ENCODE measurements at places on chromosomes 11 and 22.

DNA sequence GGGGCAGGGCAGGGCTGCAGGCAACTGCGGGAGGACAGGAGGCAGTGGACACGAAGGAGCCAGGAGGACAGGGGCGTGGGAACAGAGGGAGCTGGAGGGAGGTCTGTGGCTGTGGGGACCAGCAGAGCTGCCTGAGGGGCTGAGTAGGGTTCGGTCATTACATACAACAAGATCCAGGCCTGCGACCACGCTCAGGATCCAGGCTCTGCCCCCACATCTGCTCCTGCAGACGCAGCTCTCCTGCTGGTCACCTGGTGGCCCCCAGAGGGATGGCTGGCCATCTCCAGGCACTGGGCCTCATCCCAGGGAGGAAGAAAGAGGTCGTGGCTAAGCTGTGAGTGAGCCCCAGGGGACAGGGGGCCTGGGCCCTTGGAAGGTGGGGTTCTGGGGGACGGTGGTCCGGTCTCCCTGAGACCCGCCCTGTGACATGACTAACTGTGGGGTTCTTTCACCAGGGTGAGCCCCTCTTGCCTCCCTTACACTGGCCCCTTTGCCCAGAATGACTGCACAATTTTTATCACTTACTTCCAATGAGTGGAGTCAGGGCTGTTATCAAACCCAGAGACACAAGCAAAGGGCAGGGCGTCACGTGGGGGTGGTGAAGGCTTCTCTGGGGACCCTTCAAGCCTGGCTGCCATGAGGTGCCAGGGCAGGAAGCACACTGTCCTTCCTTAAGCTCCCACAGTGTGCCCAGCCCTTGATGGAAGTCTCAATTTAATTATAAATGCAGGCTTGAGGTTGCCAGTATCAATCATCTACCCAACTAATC, 6.7 kb upstream of the APOBEC3A start:
- no peak for DNase-seq
- H3K4me1 ChIP-seq, result no peaks in the 10 kb centered on the region
- H3K4me3 ChIP-seq, result no peak overlapping the region
- H3K36me3 ChIP-seq, result no peaks in the 10 kb centered on the region

- no peak overlapping the region for H3K27ac ChIP-seq
- H3K4me1 ChIP-seq, result no peaks in the 10 kb centered on the region
- H3K4me3 ChIP-seq, result no peak overlapping the region
- no peak for DNase-seq
Measured at GRCh38 chr11:6271598-6271997, 12.0 kb downstream of the CCKBR start.

- H3K4me1 ChIP-seq, result no peaks in the 10 kb centered on the region
- no peak overlapping the region for H3K4me3 ChIP-seq
- no peak overlapping the region for H3K27ac ChIP-seq
Measured at GRCh38 chr11:62919898-62920640, 1.1 kb downstream of the CHRM1 start.

DNA sequence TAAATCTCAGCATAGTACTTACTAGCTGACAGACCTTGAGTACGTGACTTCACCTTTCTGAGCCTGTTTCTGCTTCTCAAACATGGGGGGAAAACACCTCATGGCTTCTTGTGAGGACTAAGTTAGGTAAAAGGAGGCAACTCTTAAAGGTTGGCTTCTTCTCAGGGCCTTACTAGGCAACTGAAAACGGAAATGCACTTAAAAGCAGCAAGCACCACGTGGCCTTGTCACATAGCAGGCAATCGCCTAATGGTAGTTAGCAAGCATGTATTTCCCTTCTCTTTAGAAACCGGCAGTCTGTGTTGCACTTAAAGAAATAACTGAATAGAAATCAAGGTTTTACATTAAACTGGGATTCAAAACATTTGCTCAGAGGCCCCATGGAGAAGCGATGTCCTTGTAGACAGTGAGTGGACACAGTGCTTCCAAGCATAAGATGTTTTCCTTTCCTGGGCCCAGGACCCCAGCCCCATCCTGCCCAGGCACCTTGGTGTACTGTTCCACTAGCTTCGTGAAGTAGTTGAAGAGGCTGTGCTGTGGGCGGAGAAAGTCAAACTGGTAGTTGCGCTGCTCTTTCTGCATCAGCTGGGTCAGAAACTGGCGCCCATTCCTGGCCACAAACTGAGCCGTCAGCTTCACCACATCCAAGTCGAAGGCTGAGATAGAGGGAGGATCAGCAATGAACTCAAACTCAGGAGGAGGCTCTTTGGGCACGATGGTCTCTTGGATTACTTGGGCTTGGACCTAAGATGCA, 12.1 kb downstream of the SF3A1 start:
- peaks cover 99% of the 10 kb centered on the region for H3K36me3 ChIP-seq
- DNase-seq, result no peak
- no peaks in the 10 kb centered on the region for H3K4me1 ChIP-seq
- no peak overlapping the region for H3K4me3 ChIP-seq
- no peak overlapping the region for H3K27ac ChIP-seq

DNA sequence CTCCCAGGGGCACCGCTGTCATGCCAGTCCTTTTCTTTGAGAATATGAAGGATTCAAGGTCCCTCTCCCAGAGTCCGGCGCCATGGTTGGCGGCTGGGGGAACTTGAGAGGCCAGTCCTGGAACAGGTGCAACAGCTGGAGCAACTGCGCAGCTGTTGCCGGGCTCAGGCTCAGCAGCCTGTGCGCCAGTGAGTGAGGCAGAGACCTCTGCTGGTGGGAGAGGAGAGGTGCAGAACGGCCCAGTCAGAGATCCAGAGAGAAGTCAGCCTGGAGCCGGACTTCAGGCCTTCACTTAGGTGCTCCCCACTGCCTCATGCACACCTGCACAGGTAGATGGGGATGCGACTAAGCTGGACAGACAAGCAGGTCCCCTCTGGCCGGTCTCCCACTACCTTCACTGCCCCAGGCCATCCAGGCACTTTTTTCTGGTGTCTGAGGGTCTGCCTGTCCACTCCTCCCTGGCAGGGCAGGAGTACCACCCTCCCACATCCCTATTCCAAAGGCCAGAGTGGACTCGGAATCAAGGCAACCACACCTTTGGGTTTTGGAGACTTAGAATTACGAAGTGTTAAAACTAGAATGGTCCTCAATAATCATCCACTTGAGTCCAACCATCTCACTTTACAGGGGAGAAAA, 4.6 kb downstream of the CHRDL2 start:
- H3K4me3 ChIP-seq, result no peak overlapping the region
- peak; percentile 80 for DNase-seq
- no peaks in the 10 kb centered on the region for H3K36me3 ChIP-seq
- H3K27ac ChIP-seq, result no peak overlapping the region
- H3K4me1 ChIP-seq, result no peaks in the 10 kb centered on the region

DNA sequence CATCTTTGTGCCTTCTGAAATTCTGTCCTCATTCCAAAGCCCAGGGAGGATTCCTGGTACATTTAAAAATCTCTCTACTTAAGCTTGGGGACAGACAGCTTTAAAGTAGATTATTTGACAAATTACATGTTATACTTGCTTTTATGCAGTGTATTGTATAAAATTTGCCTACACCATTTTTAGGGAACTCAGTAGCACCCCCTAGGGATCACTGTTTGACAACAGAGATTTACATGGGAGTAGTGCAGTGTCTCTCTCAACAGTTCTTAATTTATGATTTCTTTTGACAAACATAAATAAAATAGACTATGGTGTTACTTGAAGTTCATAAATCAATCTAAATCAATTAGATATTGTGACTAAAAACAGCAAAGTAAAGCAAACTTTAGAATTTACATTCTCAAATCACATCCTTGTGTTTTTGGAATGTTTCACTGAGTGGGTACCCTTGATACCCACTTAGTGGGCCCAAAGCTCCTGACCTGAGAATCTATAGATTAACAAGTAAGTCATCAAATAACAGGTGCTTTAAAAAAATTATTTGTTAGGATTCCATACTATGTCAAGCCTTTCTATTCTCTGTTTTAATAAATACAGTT, 428.8 kb downstream of the DYNC2H1 start:
- DNase-seq, result no peak
- H3K4me1 ChIP-seq, result no peaks in the 10 kb centered on the region
- H3K4me3 ChIP-seq, result no peak overlapping the region
- no peaks in the 10 kb centered on the region for H3K27me3 ChIP-seq
- H3K27ac ChIP-seq, result no peak overlapping the region

- H3K27ac ChIP-seq, result no peak overlapping the region
- no peaks in the 10 kb centered on the region for H3K27me3 ChIP-seq
- no peak overlapping the region for H3K4me3 ChIP-seq
Measured at GRCh38 chr11:83310718-83311117, 24.6 kb upstream of the CCDC90B start.
